Skin of body (tissue), 3 donors: ENCODE measurements at places on chromosomes 5 and 9. TPM values are rescaled to one million over a fixed set of nuclear protein-coding genes. Genes with fewer than 3 reads are reported as not detected.
A peak's percentile ranks its signal among the peaks of the same experiment; 100 is the strongest.

- DNase-seq: no peak
These were observed 147.4 kb downstream of the TRIM36 start for GRCh38 chr5:115022303-115022702.

Gene SLC23A1
- total RNA-seq: 0.30 TPM

Gene COL23A1
- total RNA-seq: 4.6 TPM

Gene ALDH1A1
- total RNA-seq: 19.2 TPM

Gene PCDHGB4
- total RNA-seq: 6.1 TPM

Gene CENPP
- total RNA-seq: 6.0 TPM

Gene TAF1L
- total RNA-seq: under 0.01 TPM

DNA sequence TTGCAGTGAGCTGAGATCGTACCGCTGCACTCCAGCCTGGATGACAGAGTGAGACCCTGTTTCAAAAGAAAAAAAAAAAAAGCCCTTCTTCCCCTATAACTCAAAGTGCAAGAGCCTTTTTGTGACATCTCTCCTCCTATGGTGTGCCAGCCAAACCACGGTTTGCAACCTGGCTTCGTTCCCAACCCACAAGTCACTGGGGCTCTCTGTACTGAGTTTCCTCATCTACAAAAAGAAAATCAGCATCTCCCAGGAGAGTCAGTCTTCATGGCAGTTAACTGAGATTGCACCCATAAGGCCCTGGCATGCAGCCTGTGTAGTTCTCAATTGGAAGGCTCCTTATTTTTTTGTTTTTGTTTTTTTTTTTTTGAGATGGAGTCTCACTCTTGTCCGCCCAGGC lies 14.8 kb downstream of the ODF2 start:
- DNase-seq: no peak

Gene RNF183
- 0.20 TPM for total RNA-seq

Gene KCTD16
- total RNA-seq: 0.20 TPM

GRCh38 chr9:133945314-133945975 lies 46.7 kb downstream of the VAV2 start:
- DNase-seq: no peak

DNA sequence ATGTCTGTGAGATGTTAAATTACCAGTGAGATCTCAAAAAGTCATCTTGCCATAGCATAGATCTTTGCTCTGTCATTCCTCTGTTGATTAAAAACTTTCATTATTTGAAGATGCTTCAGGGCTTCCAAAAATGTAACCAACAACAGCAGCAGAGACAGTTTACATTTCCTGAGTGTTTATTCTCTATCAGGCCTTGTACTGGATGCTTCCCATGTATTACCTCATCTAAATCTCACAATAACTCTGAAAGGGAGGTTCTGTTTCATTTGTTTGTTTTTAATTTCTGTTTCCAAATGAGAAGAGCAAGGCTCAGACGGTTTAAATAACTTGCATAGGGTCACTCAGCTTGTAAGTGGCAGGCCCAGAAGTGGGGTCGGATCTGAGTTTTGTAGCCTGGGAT lies 45.2 kb downstream of the MRRF start:
- DNase-seq: peak; percentile 33

GRCh38 chr9:137611623-137612609 lies 6.4 kb downstream of the ARRDC1 start:
- no peak for DNase-seq

GRCh38 chr9:114356792-114357191 lies 27.1 kb downstream of the ORM2 start:
- DNase-seq: no peak

- no peak for DNase-seq
These were observed 13.2 kb downstream of the VAV2 start for GRCh38 chr9:133978899-133979272.

DNA sequence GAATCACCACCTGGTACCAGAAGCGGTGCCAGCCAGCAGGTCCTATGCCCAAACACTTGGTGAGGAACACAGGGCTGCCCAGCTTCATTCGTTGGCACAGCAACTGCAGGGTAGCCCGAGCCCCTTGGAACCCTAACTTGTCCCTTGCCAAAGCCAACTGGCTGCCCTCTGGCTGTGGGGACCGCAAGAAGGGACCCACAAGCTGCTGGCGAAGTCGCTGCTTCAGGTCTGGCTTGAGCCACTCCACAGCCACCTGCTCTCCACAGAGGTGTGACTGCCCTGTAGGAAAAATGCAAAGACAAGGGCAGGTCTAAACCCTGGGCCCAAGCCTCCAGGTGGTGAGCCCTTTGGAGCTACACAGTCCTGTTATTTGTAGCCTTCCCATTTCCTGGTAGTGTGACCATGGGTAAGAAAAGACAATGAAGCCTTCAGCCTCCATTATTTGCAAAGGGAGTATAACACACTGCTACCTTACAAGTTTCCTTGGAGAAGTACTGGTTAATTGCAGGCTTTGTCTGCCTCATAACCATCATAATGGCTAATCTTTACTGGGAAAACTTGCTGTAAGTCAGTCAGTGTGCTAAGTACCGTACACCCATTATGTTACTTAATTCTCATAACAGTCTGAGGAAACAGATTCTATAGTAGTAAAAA lies 1.8 kb downstream of the DND1 start:
- no peak for DNase-seq

GRCh38 chr5:34886392-34887119 lies 28.7 kb downstream of the RAD1 start:
- DNase-seq: no peak

Gene TTC33
- 22.0 TPM for total RNA-seq

- DNase-seq: no peak
These were observed 681.8 kb downstream of the SEMA5A start for GRCh38 chr5:8864053-8864452.

Gene ESM1
- 4.6 TPM for total RNA-seq

GRCh38 chr9:94164806-94165549 lies 80.7 kb downstream of the PTPDC1 start:
- no peak for DNase-seq

DNA sequence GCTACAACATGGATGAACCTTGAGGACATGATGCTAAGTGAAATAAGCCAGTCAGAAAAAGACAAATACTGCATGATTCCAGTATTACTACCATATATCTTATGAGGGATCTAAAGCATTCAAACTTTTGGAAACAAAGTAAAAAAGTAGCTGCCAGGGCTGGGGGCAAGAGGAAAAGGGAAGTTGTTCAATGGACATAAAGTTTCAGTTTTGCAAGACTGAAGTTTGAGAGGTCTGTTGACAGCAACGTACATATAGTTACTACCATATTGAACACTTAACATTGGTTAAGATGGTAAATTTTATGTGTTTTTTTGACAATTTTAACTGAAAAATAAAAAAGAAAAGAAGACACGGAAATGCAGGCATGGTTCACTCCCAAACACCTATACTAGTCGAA lies 77.6 kb downstream of the MAPKAP1 start:
- DNase-seq: no peak

Gene SLC25A2
- 1.4 TPM for total RNA-seq

Gene SLC6A18
- not detected for total RNA-seq

Gene C9orf152
- total RNA-seq: 0.30 TPM

DNA sequence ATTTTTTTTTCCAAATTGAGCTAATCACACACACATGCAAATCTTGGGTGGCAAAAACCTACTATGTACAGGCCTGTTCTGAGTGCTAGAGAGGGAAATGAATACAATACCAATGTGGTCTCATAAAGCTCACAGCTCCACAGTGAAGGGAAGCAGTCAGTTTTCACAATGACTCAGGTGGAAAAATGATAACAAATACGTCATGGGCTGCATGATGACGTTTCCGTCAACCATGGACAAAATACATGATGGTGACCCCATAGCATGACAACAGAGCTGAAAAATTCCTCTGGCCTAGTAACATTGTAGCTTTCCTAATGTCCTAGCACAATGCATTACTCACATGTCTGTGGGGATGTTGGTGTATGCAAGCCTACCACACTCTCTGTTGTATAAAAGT lies 252.5 kb downstream of the TRIM32 start:
- DNase-seq: no peak

Gene DOCK2
- total RNA-seq: 20.6 TPM

DNA sequence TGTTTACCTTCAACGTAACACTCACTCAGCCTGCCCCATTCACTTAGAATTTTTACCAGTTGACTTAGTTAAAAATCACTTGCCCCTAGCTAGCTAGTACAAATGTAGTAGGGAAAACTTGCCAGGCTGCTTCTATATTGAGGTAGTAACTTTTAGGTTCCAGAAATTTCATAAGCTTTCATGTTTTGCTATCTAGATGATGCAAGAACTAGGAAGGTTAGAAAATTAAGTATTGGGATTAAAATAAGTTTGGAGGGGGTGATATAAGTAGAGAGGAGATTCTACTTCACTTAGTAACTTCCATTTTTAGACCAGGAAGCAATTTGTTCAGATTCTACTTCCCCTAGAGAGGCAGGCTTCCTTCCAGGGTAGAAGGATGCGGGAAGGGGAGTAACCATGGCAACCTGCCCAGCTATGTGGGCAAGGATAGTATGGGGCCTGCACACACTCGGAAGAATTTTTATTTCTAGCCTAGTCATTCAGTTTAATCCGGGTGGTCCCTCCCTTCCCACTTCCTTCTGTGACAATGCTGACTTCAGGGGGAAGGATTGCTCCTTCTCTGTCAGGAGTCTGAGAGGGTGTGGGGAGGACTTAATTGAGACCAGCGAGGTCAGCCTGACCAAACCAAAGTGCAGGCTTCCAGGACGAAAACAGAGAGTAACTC lies 4.2 kb downstream of the DAB2 start:
- peak; percentile 80 for DNase-seq

DNA sequence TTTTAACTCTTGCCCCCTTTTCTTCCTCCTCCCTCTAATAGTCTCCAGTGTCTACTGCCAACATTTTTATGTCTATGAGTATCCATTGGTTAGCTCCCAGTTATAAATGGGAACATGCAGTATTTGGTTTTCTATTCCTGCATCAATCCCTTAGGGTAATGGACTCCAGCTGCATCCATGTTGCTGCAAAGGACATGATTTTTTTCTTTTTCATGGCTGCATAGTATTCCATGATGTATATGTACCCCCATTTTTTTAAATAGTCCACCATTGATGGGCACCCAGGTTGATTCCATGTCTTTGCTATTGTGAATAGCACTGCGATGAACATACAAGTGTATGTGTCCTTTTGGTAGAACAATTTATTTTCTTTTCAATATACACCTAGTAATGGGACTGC lies 993.7 kb downstream of the EFNA5 start:
- DNase-seq: no peak

Gene PRUNE2
- 13.6 TPM for total RNA-seq

Gene IL3
- total RNA-seq: not detected

GRCh38 chr9:91855196-91855595 lies 94.8 kb downstream of the ROR2 start:
- no peak for DNase-seq

GRCh38 chr9:91897201-91897600 lies 52.8 kb downstream of the ROR2 start:
- no peak for DNase-seq

GRCh38 chr5:146820987-146821386 lies 57.6 kb downstream of the PPP2R2B start:
- DNase-seq: no peak
